ENCODE measurements at places on chromosomes 6 and 20.

GRCh38 chr6:50093116-50093937 lies 43.6 kb upstream of the DEFB112 start:
- DNase-seq = no peak

GRCh38 chr6:133887156-133887879 lies 1.6 kb upstream of the TCF21 start:
- no peak for DNase-seq

- no peak for DNase-seq
These were observed 4.9 kb downstream of the PLCG1 start for GRCh38 chr20:41142245-41142644.

GRCh38 chr20:62623488-62624324 lies 18.6 kb upstream of the SLCO4A1 start:
- DNase-seq = peak; percentile 81

- no peak for DNase-seq
These were observed 286.8 kb downstream of the HACE1 start for GRCh38 chr6:104572901-104573300.

DNA sequence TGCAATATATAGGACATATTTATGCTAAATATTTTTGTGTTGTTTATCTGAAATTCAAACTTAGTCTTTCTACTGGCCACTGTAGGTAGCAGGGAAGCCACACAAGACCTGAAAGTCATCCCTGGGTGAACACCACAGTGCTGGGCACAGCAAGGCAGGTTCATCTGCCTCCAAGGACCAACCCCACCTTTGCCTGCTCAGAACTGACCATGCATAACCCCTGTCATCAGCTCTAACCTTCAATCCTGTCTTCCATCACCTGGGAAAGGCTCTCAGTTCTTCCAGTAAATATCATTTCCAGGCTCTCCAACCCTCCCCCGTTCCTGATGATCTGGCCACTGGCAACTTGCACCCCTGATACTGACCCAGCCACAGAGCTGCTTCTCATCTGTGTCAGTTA lies 32.7 kb upstream of the CST7 start:
- DNase-seq = no peak
